ENCODE measurements at places on chromosomes 6 and 20.

- H3K27ac ChIP-seq: no peak overlapping the region
- no peaks in the 10 kb centered on the region for H3K36me3 ChIP-seq
- DNase-seq: no peak
Observed at GRCh38 chr6:126779331-126779730, 339.1 kb upstream of the RSPO3 start.

DNA sequence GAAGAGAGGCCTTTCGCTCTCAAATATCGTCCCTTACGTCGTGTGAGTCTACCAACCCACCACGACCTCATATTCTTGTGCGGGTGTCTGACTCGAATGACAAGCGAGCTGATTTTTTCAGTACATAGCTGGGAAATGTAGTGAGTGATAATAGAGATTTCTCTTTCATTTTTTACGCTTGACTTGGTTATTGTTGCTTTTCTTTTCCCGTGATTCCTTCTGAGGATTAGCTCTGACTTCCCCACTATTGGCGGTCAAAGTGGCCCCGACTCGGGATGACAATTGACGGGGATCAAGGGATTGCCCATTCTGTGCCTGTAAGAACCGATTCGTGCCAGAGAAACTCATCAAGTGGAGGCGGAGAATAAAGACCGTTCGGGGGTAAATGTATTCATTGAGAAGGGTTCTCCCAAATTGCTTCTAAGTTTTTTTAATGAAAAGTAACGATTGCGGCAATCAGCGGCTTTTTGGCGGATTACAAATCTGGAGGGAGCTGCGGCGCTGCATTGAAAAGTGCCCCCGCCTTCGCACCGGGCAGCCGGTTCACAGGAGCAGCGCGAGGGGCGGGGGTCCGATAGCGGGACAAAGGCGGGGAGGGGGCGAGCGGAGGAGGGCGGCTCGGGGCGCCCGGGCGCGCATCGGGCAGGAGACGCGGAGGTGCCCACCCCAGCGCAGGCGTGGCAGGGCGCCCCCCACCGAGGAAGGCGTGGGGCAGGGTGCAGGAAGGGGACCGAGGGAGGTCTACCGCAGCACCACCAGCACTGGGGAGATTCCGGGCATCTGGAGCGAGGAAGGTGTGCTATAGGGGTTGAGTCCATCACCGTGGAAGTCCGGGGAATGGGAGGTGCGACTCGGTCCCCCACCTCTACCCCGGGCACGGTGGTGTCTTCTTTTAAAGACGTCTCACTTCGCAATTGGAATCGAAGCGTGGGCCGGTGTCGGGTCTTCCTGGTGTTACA is 44.5 kb upstream of the OSTM1 start:
- peaks cover 34% of the 10 kb centered on the region for H3K4me1 ChIP-seq
- DNase-seq: no peak
- H3K27me3 ChIP-seq: peaks cover 86% of the 10 kb centered on the region

GRCh38 chr20:39004508-39004907 is 42.4 kb downstream of the DHX35 start:
- DNase-seq: no peak
- no peaks in the 10 kb centered on the region for H3K27me3 ChIP-seq
- H3K36me3 ChIP-seq: peaks cover 17% of the 10 kb centered on the region
- H3K27ac ChIP-seq: peak overlapping the region; percentile 87
- peak overlapping the region; percentile 49 for H3K4me3 ChIP-seq
- H3K4me1 ChIP-seq: peaks cover 33% of the 10 kb centered on the region

GRCh38 chr6:14079971-14080370 is 37.6 kb upstream of the CD83 start:
- H3K4me1 ChIP-seq: peaks cover 5% of the 10 kb centered on the region
- no peak overlapping the region for H3K4me3 ChIP-seq
- peak overlapping the region; percentile 6 for H3K27ac ChIP-seq
- H3K27me3 ChIP-seq: no peaks in the 10 kb centered on the region

DNA sequence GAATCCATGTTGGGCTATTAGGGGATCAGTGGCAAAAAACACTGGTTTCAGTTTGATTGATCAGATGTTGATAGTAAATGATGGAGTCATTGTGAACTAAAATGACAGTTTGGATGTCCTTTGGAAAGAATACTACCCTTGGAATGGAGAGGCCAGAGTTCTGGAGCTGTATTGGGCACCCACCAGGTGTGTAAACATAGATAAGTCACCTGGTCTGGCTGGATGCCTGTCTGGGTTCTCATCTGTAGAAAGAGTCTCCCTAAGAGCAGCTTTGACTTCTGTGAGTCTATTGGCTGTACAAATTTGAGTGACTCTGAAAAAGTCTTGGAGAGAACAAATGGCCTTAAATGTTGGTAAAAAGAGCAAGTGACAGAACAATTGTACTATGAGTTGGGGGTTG is 115.0 kb downstream of the SCP2D1 start:
- no peaks in the 10 kb centered on the region for H3K36me3 ChIP-seq
- no peak overlapping the region for H3K4me3 ChIP-seq
- no peaks in the 10 kb centered on the region for H3K27me3 ChIP-seq
- DNase-seq: no peak
- no peaks in the 10 kb centered on the region for H3K4me1 ChIP-seq

- no peaks in the 10 kb centered on the region for H3K36me3 ChIP-seq
- DNase-seq: no peak
- peaks cover 13% of the 10 kb centered on the region for H3K4me1 ChIP-seq
- no peak overlapping the region for H3K4me3 ChIP-seq
Observed at GRCh38 chr6:116139917-116140316, 14.0 kb upstream of the COL10A1 start.

DNA sequence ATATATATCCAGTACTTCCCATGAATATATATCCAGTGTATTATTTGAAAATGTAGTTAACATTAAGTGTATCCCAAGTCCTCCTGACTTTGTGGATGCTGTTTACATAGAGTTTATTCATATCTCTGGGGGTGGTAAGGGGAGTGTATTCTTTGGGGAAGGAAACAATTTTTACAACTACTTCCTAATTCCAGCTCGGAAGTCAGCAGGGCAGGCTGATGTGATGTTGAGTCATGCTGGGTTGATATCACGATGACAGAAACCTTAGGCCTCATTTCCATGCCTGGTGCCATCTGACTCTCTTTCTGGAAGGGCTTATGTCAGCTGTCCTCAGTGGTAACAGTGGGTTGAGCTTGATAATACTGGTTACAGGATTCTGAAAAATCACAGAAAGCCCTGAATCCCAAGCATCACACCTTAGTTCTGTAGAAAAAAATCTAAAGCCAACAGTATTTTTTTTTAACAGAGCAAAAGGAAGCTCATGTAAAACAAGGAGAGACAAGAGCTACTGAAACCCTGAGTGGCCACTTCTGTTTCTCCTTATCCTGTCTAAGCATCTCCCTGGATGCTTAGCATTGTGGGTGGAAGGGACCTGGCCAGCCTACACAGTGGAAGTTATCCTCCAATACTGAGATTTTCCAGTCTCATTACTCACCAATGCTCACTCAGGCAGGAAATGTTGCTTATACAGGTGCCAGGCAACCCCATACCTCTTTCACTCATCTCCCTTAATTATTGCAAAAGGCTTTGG is 75.2 kb upstream of the IYD start:
- no peak for DNase-seq
- no peaks in the 10 kb centered on the region for H3K4me1 ChIP-seq
- peaks cover 3% of the 10 kb centered on the region for H3K36me3 ChIP-seq
- H3K4me3 ChIP-seq: no peak overlapping the region
- peaks cover 18% of the 10 kb centered on the region for H3K27me3 ChIP-seq

GRCh38 chr6:74199215-74199915 is 503.4 kb downstream of the CD109 start:
- no peak overlapping the region for H3K27ac ChIP-seq
- no peaks in the 10 kb centered on the region for H3K4me1 ChIP-seq
- H3K27me3 ChIP-seq: no peaks in the 10 kb centered on the region

DNA sequence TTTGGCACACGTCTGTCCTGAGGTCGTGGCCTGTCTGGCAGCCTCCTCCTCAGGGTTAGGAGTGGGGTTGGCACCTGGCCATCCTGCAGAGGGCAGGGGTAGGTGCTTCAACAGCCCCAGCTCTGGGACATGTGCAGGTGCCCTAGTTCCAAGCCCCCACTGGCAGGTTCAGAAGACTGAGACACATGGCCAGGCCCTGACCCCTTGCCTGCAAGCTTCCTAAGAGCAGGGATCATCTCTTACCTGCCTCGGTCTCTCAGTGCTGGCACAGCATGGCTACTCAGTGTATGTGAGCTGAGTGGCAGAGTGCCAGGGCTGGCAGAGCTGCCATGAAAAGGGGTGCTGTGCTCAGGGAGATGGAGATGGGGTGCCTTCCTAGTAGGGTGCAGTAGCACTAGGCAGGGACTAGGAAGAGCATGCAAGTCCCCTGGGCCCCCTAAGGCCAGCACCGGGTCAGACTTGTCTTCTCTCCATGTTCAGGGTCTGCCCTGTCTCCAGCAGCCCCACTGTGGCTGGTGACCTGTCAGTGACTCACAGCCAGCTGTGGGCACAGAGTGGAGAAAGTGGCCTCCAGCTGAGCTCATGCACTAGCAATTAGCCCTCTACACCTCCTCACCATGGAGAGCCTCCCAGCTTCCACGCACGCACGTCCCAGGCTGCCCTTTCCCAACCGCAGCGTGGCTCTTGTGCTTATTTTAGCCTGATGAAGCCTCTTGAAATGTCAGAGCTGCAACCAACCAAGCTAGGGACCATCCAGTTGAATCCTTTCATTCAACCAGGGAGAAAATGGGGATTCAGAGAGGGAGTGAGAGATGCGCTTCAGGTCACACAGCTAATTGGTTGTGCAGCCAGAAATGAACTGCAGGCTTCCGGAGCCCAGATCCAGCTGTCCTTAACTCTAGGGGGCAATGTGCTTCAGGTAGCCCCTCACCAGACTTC is 116.6 kb downstream of the MRPL14 start:
- no peak overlapping the region for H3K27ac ChIP-seq
- DNase-seq: no peak
- no peaks in the 10 kb centered on the region for H3K4me1 ChIP-seq
- H3K36me3 ChIP-seq: no peaks in the 10 kb centered on the region
- peaks cover 34% of the 10 kb centered on the region for H3K27me3 ChIP-seq

DNA sequence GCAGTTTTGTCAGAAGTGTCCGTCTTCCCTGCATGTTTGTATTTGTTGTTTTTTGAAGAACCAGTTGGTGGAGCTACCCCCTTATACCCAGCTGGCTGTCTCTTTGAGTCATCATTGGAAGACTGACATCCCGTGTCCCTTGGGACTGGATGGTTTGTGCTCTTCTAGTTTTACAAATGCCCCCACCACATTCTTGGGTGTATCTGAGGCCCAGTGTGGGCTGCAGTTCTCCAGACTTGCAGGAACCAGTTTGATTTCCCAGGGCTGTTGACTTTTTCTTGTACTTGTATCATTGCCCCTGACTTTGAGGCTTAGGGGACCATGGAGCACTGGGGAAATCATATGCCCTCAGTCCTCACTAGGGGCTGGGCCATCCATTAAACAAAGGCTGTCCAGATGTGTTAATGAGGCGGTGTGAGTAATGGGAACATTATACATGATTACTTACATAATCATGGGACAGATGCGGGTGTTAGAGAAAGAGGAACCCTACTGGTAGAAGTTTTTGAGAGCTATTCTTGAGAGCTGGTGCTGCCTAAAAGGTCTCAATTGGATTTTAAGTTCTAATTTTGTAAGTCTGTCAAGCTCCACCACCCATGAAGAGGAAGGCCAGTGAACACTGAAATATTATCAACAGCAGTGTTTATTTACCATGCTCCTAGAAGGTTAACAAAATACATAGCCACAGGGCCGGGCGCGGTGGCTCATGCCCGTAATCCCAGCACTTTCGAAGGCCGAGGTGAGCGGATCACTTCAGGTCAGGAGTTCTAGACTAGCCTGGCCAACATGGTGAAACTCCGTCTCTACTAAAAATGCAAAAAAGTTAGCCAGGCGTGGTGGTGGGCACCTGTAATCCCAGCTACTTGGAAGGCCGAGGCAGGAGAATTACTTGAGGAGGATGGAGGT is 8.5 kb downstream of the JARID2 start:
- peak overlapping the region; percentile 86 for H3K4me3 ChIP-seq
- peaks cover 78% of the 10 kb centered on the region for H3K4me1 ChIP-seq

GRCh38 chr20:10906834-10907233 is 233.0 kb upstream of the JAG1 start:
- H3K36me3 ChIP-seq: no peaks in the 10 kb centered on the region
- H3K4me3 ChIP-seq: no peak overlapping the region
- H3K27me3 ChIP-seq: no peaks in the 10 kb centered on the region
- no peak overlapping the region for H3K27ac ChIP-seq
- H3K4me1 ChIP-seq: no peaks in the 10 kb centered on the region
- no peak for DNase-seq

DNA sequence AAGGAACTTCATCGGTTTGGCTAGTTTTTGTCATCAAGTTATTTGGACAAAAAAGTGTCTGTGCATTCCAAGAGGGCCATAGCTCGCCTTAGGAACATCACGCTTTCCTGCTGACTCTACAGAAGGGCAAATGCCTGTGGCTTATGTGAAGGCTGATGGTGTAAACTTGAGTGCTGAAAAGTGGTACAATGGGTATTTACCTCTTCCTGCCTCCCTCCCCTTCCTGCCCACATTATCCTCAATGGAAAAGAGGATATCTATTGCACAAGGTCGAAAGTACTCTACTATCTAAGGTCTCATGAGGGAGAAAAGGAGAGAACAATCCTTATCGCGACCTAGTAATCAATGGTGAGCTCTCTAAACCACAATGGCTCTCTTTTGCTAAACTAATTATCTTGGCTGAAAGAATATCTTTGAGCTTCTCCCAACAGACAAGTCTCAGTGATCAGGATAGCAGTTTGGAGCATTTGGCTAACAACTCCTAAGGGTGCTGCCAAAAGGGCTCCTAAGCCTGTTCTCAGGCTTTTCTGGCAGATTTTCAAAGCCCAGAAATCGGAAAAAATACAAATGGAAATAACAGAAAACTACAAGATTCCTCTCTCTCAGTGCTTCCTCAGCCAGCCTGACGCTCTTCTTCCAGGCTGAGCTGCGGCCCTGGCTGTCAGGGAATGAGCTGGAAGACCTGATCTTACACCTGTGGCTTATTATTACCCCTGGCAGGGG is 42.6 kb upstream of the ENPP1 start:
- no peak overlapping the region for H3K4me3 ChIP-seq
- peaks cover 2% of the 10 kb centered on the region for H3K4me1 ChIP-seq
- peaks cover 16% of the 10 kb centered on the region for H3K27me3 ChIP-seq
- peaks cover 3% of the 10 kb centered on the region for H3K36me3 ChIP-seq
- H3K27ac ChIP-seq: no peak overlapping the region
- DNase-seq: no peak

DNA sequence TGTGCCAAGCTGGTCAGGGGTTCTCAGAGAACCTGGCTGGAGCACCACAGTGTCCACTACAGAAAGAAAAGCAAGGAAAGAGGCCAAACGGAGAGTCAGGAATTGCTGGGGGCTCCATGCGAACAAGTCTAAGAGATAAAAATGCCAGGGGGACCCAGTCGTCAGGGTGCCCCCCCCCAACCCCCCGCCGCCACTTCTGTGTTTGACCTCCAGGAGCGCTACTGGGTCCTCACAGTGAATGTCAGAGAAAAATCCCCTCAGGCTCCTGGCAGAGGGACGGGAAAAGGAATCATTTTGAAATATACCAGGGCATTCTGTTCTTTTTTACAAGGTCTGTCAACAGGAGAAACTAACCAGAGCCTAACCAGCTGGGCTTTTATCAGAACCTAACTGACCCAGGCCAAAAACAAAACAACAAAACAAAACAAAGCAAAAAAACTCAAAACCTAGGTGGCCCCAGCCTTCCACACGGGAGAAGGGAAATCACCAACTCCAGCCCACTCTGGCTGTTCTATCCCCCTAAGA is 17.9 kb upstream of the NELFCD start:
- H3K36me3 ChIP-seq: peaks cover 4% of the 10 kb centered on the region
- H3K4me3 ChIP-seq: no peak overlapping the region
- H3K4me1 ChIP-seq: peaks cover 4% of the 10 kb centered on the region
- H3K27ac ChIP-seq: no peak overlapping the region
- no peak for DNase-seq

- no peaks in the 10 kb centered on the region for H3K36me3 ChIP-seq
- no peak for DNase-seq
- H3K4me3 ChIP-seq: no peak overlapping the region
- H3K27me3 ChIP-seq: peaks cover 10% of the 10 kb centered on the region
- H3K27ac ChIP-seq: no peak overlapping the region
- H3K4me1 ChIP-seq: no peaks in the 10 kb centered on the region
Observed at GRCh38 chr6:63434943-63435342, 115.2 kb upstream of the LGSN start.

Measured in T-helper 17 cell (primary cell).